NCI-H748 treated with DMSO at 0.1 percent for 48 hours (cell line): ENCODE measurements at places on chromosomes 2 and 18.

GRCh38 chr18:58557008-58557435 is 71.9 kb downstream of the ALPK2 start:
- no peak for DNase-seq

- DNase-seq: no peak
Observed at GRCh38 chr2:230895536-230896345, 29.3 kb downstream of the GPR55 start.

DNA sequence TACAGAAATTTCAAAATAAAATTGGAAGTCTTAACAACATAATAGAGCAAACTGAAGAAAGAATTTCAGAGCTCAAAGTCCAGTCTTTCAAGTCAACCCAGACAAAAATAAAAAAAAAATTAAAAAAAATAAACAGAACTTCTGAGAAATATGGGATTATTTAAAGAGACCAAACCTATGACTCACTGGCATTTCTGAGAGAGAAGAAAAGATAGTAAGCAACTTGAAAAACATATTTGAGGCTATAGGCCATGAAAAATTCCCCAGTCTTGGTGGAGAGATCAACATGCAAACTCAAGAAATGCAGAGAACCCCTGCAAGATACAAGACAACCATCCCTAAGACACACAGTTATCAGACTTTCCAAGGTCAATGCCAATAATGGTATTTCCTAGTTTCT is 167.4 kb downstream of the RNF144A start:
- no peak for DNase-seq

DNA sequence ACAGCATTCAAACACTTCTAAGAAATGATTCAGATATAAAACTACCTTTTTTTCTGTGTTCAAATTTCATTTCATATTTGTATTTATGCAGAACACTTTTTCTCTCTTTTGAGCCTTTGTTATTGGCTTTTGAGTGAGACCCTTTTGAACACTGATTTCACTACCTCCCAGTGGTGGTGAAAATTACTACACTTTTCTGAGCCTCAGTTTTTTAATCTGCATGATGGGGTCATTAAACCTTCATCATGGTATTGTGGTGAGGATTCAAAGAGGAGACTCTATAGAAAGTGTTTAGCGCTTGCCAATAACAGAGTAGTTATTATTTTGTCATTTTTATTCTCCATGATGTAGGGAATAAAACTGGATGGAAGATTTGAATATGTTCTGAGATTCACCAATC is 169.8 kb downstream of the THSD7B start:
- no peak for DNase-seq

GRCh38 chr18:56257205-56257604 is 381.2 kb downstream of the TXNL1 start:
- no peak for DNase-seq

DNA sequence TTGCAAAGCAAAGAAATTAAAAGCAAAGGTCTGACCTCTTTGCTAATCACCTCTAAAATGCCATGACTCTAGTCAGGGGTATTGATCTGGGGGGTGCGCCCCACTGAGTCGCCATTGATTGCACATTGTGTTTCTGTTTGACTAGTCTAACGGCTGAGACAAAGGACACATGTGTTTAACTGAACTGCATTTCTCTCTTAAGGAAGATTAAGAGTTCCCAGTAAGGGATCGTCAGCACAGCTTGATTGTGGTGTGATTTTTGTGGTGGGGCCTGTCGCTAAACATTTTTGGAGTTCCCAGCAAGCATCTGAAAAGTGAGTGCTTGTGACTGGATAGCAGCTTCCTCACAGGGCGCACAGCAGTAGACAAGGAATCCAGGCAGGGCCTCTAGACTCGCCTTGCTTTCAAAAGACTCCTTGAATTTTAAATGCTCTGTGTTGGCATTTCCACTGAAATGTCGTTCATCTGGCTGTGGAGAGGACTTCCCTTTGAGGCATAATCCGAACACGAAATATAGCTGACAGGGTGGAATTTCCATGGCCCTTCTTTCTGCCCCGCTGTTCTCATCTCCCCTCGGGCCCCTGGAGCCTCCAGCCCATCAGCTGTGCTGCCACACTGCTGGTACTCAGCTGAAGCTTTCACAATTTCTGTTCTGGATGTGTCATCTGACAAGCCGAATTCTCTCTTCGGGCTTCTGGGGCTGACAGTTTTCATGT is 126.3 kb downstream of the FAM168B start:
- peak; percentile 4 for DNase-seq

GRCh38 chr2:72920318-72921087 is 3.2 kb downstream of the EMX1 start:
- no peak for DNase-seq

GRCh38 chr2:217418544-217418943 is 558.7 kb upstream of the TNP1 start:
- no peak for DNase-seq

GRCh38 chr2:197304556-197305011 is 6.0 kb downstream of the ANKRD44 start:
- no peak for DNase-seq
